Placental epithelial cell (primary cell): ENCODE measurements at places on chromosomes 3 and 15. TPM values are rescaled to one million over a fixed set of nuclear protein-coding genes. Genes with fewer than 3 reads are reported as not detected.

Gene TNFSF10
- not detected in 2 replicates for total RNA-seq

Gene CCR9
- total RNA-seq, result not detected in 2 replicates

Gene ROPN1
- not detected in 2 replicates for total RNA-seq

Gene ACKR4
- not detected in 2 replicates for total RNA-seq

Gene PCSK6
- total RNA-seq, result 2.4 and 5.5 TPM in 2 replicates

Gene KY
- not detected in 2 replicates for total RNA-seq

Gene CLDN16
- total RNA-seq, result not detected in 2 replicates

Gene MUC13
- total RNA-seq, result not detected in 2 replicates

Gene AMT
- 2.2 and 5.1 TPM in 2 replicates for total RNA-seq

Gene P3H2
- total RNA-seq, result 15.8 and 28.7 TPM in 2 replicates

Gene CFAP44
- total RNA-seq, result 2.6 and 7.5 TPM in 2 replicates

Gene FAM174B
- total RNA-seq, result 10.3 and 11.4 TPM in 2 replicates

Gene ISLR2
- total RNA-seq, result not detected in 2 replicates

Gene PLA2G4D
- total RNA-seq, result not detected in 2 replicates

Gene KBTBD12
- not detected in 2 replicates for total RNA-seq

Gene MELTF
- 67.6 and 74.6 TPM in 2 replicates for total RNA-seq

Gene KLHDC8B
- 26.2 and 93.8 TPM in 2 replicates for total RNA-seq

Gene GOLGA8H
- total RNA-seq, result under 0.01 TPM in 1 of 2 replicates, not detected in the other

Gene TMC3
- not detected in 2 replicates for total RNA-seq

Gene RLBP1
- not detected in 2 replicates for total RNA-seq

Gene FETUB
- 0.22 TPM in 1 of 2 replicates, not detected in the other for total RNA-seq

Gene CHRM5
- under 0.01 and 0.11 TPM in 2 replicates for total RNA-seq

Gene SPTBN5
- 0.65 and 3.9 TPM in 2 replicates for total RNA-seq

Gene ARHGEF3
- total RNA-seq, result 8.6 and 8.9 TPM in 2 replicates

Gene SQOR
- total RNA-seq, result 1.6 and 3.9 TPM in 2 replicates

Gene NRG4
- total RNA-seq, result 1.6 and 5.1 TPM in 2 replicates

Gene STRA6
- 15.7 and 85.2 TPM in 2 replicates for total RNA-seq

Gene FANCD2OS
- not detected in 2 replicates for total RNA-seq

Gene LAMB2
- 184 and 515 TPM in 2 replicates for total RNA-seq

Gene CSPG4
- total RNA-seq, result 3.9 and 7.5 TPM in 2 replicates

Gene PRSS50
- 0.54 and 4.3 TPM in 2 replicates for total RNA-seq

Gene HYKK
- 0.39 and 1.7 TPM in 2 replicates for total RNA-seq

Gene SH2D7
- not detected in 2 replicates for total RNA-seq

Gene ZNF385D
- under 0.01 TPM in 1 of 2 replicates, not detected in the other for total RNA-seq

Gene KLHL6
- not detected in 2 replicates for total RNA-seq

Gene CLDN1
- total RNA-seq, result 0.11 TPM in 1 of 2 replicates, not detected in the other

Gene BNC1
- not detected in 2 replicates for total RNA-seq

Gene PPP1R14D
- not detected in 2 replicates for total RNA-seq

Gene GTF2E1
- total RNA-seq, result 8.2 and 10.3 TPM in 2 replicates

Gene IL5RA
- total RNA-seq, result not detected in 2 replicates

Gene GLDN
- not detected in 2 replicates for total RNA-seq

Gene BTLA
- total RNA-seq, result not detected in 2 replicates

Gene ATP13A5
- not detected in 2 replicates for total RNA-seq

Gene MINDY2
- total RNA-seq, result 23.9 and 48.6 TPM in 2 replicates

Gene EOMES
- total RNA-seq, result not detected in 2 replicates

Gene CEP19
- total RNA-seq, result 1.1 and 2.0 TPM in 2 replicates

Gene PIGZ
- 1.7 and 2.7 TPM in 2 replicates for total RNA-seq

Gene ST3GAL6
- total RNA-seq, result 6.3 and 8.8 TPM in 2 replicates

Gene UNC13C
- total RNA-seq, result under 0.01 and 0.33 TPM in 2 replicates

Gene KLF13
- total RNA-seq, result 42.7 and 44.4 TPM in 2 replicates

Gene EPHB1
- total RNA-seq, result under 0.01 TPM in 2 replicates

Gene CACNA2D2
- 0.39 TPM in 1 of 2 replicates, not detected in the other for total RNA-seq

Gene TEX55
- total RNA-seq, result not detected in 2 replicates

Gene HTR3E
- total RNA-seq, result not detected in 2 replicates

Gene APH1B
- 10.2 and 16.9 TPM in 2 replicates for total RNA-seq
